IMR-90 (cell line): ENCODE measurements at places on chromosomes 11 and 22. TPM values are rescaled to one million over a fixed set of nuclear protein-coding genes. Genes with fewer than 3 reads are reported as not detected.

DNA sequence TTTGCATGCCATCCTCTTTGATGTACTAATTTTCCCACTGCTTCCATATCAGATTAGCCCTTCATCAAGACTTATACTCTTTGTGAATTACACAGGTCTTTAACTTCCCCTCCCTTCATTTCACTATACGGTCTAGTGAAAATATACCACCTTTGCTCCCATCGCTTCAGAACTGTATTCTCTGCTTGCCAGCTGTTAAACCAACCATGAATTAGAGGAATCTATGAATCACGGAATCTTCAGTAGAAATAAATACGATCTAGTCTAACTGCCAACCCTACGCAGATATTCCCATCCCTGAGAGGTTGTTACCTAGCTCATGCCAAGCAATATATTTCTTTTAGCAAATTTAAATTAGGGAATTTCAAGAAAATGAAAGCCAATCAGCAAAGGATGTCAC lies 177.8 kb upstream of the MPPED2 start:
- DNase-seq, result no peak

- no peak for DNase-seq
These were observed 364.0 kb upstream of the FAT3 start for GRCh38 chr11:91860661-91861060.

OR8G1 gene
- total RNA-seq, result not detected in 2 replicates

SPI1 gene
- not detected in 2 replicates for total RNA-seq
